ENCODE measurements at places on chromosomes 5 and 9.

DNA sequence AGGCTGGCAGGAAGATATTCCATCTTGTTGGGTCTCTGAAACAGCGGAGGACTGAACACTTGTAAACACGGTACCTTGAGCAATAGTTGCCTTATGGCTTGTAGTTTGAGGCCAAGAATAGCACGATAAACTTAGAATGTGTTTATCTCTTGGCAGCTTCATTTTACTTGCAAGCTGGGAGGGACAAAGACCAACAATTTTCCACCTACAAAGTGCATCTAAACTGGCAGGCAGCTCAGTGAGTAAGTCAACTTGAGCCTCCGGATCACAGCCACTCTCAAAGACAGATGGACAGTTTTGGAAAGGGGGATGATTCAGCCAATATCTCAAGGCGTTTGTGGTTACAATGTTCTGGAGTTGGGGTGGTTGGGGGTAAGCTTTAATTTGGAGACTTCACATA lies 652.6 kb downstream of the CETN3 start:
- DNase-seq = no peak

GRCh38 chr5:127431977-127432585 lies 85.4 kb upstream of the PRRC1 start:
- no peak for DNase-seq

DNA sequence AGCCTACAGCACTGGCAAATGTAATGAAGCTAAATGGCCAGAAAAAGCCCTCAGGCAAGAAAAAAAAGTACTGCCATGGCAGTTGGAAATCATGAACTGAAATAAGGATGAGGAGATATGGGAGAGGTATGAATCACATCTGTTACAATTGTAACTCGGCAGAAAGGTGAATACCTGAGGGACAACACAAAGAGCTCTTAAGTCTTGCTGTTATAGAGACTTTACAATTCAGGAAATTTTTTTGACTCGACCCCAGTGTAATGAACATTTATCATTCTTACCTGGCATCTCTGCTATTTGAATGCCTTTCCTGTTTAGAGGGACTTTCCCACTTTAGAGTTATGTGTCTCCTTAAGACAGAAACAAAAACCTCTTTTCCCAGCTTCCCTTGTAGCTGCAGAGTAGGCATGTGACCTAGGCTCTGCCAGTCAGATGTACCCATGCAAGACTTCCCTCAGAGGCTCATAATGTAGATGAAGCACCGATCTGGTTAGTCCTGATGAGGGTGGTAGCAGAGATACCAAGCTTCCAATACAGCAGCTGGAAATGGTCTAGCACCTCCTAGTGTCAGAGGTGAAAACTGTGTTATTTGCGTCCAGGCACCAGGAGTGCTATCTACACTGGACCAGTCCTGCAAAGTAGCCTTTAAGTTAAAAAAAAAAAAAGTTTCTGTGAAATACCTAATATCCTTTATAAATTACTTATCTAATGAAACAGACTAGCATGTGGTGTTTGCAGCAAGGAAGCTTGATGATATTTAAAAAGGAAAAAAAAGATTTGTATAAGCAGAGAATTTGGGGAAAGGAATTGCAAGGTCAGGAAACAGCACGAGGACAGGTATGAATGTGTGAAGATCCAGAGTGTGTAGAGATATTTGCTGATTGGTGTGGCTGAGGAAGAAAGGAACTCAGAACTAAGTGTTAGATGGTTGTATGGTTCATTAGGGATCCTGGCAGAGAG lies 146.9 kb upstream of the SLC1A3 start:
- DNase-seq = peak; percentile 8

DNA sequence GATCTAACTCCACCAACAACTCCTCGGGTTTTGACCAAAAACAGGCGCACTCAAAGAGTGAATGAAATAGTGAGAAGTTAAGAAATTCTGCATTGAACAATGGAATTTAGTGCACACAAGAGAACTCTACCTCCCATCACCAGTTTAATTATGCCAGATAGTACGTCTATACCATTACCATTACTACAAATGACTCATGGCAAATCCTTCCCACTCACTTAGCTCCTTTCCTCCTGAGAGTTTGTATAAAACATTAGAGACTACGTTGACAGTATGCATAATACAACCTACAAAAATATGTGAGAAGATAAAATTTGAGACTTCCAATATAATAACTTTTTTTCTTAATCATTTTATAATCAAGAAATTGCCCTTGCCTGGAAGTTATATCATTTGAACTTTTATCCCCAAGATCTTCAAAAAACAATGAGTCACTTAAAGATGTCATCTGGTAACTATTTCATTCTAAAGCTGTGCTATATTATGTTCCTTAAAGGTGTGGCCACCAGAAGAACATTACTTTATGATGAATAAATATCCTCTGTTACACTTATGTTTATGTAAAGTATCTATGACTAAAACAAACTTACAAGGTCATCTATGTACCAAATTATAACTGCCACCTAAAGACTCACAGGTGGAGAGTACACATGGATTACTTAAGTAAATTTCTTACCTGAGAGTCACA lies 297.9 kb upstream of the PTGER4 start:
- DNase-seq = peak; percentile 37

GRCh38 chr9:12808569-12808968 lies 33.7 kb downstream of the LURAP1L start:
- DNase-seq = no peak

DNA sequence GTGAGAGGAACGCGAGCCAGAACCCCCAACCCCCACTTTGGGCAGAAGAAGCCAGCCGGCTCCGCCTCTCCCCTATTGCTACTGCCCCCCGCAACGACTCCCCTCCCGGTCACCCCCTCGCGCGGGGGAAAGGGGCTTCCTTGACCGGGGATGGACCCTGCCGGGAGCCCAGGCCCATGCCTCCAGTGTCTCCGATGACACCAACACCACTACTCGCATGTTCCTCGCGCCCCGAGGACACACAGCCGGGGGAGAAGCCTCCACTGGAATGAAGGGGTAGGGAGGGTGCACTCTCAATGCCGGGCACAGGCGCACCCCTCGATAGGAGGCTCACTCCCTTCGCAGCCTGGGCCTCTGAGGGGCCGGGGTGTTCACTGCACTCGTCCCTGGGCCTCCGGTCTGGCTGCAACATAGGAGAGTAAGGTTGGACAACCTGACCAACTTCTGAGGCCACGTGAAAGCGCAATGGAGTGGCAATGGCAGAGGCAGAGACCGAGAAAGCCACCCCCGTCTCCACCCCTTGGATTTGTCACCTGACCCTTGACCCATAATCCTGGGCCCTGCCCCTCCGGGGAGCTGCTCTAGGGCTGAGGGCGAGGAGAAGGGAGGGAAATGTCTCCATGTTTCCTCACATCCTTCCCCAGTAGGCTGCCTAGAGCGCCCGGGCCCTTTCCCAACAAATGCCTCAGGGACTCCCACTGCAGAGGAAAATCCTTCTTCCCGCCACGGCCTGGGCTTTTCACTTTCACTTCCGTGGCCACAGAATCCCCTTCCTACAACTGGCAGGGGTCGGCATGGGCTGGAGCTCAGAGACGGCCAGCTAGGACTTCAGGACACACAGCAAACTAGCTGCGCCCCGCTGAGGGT lies 1.1 kb upstream of the CNTFR start:
- no peak for DNase-seq

DNA sequence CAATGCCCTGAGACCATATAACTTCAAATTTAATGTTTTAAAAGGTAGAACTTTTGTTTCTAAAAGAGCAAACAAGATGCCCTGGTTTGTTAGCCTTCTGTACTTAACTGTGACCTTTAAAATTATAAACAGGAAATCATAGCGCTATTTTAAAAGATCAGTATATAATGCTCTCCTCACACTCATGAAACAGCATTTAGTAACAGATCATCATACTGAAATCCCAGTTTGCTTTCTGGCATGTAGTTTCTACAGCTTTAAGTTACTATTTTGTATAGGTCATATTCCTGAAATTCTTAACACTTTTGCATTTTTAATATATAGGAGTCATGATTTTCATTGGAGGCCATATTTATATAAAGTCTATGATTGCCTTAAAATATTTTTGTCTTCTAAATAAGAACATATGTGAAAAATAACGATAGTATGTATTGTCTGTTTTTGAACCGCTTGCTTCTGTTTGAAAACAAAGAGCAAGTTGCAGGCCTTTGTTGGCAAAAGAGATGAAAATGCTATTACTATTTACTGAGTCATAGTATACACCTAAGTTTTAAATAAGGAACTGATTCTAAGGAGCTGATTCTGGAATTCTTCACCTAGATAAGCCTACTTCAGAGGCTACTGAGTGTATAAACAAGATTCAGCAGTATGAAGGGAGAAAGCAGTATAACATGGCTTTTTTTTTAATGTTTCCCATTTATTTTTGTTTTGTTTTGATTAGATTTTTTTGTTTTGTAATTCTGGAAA lies 20.5 kb downstream of the SRFBP1 start:
- no peak for DNase-seq

GRCh38 chr5:55855509-55855908 lies 4.4 kb downstream of the IL31RA start:
- DNase-seq = peak; percentile 46

GRCh38 chr5:59390074-59390659 lies 503.4 kb downstream of the PDE4D start:
- DNase-seq = peak; percentile 27

GRCh38 chr5:87051502-87052113 lies 216.1 kb upstream of the RASA1 start:
- no peak for DNase-seq

GRCh38 chr5:139861021-139861888 lies 65.6 kb downstream of the PSD2 start:
- no peak for DNase-seq
